NCI-H510A (cell line): ENCODE measurements at places on chromosomes 3 and 15.

DNA sequence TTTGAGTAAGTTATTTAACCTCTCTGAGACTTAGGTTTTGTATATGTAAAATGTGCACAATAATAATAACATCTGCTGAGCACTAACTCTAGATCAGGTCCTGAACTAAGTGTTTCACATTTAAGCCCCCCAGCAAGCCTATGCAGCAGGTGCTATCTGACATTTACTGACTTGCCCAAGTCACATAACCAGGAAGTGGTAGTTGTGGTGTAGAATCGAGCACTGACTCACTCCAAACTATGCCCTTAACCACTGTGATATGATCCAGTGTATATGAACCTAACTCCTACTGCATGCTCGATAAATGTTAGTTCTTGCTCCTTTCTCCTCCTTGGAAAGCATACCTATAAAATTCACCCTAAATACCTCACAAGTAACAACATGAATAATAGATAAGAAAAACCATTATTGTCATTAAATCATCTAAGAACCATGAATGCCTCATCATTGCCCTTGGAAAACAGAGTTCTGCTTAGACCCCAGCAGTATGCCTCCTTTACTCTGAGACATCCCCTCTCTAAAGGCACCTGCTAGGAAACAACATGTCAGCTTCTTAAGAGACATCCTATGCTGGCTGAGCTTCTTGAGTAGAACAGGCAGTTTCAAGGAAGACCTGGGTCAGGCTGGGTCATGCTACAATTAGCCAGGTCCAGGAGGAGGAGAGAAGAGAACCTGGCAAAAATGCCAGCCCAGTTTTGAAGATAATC is 3.0 kb upstream of the SHC4 start:
- no peak for DNase-seq

GRCh38 chr15:100899601-100900000 is 19.6 kb upstream of the LRRK1 start:
- no peak for DNase-seq

- DNase-seq: no peak
Measured at GRCh38 chr15:86089422-86089821, 9.8 kb downstream of the AGBL1 start.

GRCh38 chr3:156151824-156152428 is 31.5 kb downstream of the KCNAB1 start:
- no peak for DNase-seq

DNA sequence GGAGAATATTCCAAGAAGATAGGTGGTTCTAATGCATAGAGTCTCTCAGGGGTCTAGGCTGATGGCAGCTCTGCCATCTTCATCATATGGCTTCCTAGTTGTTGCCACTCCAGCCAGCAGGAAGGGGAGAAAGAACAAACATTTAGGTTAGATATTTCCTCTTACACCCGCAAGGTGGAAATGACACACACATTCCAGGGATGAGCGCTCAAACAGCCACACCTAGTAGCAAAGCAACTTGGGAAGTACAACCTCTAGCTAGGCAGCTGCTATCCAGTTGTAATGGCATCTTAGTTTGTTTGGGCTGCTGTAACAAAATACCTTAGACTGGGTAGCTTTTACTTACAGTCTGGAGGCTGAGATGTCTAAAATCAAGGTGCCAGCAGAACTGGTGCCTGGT is 51.9 kb upstream of the ADAMTSL3 start:
- DNase-seq: no peak

GRCh38 chr3:18529631-18530030 is 104.5 kb upstream of the SATB1 start:
- DNase-seq: no peak

- no peak for DNase-seq
Measured at GRCh38 chr3:167876620-167877281, 141.2 kb downstream of the SERPINI1 start.

- DNase-seq: no peak
Measured at GRCh38 chr15:39151545-39151944, 429.3 kb upstream of the THBS1 start.
